ENCODE measurements at places on chromosomes 5 and 9. TPM values are rescaled to one million over a fixed set of nuclear protein-coding genes. Genes with fewer than 3 reads are reported as not detected.

Gene PFN3
- polyA plus RNA-seq = not detected

Gene PROB1
- polyA plus RNA-seq = 0.89 TPM

Gene GFI1B
- 0.11 TPM for polyA plus RNA-seq

Gene CDC20B
- polyA plus RNA-seq = 0.06 TPM

Gene CMYA5
- 0.88 TPM for polyA plus RNA-seq

Gene LCN12
- 2.1 TPM for polyA plus RNA-seq

Gene KLHL3
- polyA plus RNA-seq = 7.4 TPM

Gene CCDC180
- 2.6 TPM for polyA plus RNA-seq

Gene KIF12
- 5.2 TPM for polyA plus RNA-seq

Gene TRPM6
- polyA plus RNA-seq = 0.57 TPM

Gene PCDHGB1
- 1.3 TPM for polyA plus RNA-seq

Gene CORO2A
- polyA plus RNA-seq = 15.3 TPM

GRCh38 chr5:161535762-161536161 lies 10.8 kb downstream of the GABRB2 start:
- H3K4me3 ChIP-seq = no peak overlapping the region
- H3K4me1 ChIP-seq = no peaks in the 10 kb centered on the region
- DNase-seq = no peak
- no peaks in the 10 kb centered on the region for H3K36me3 ChIP-seq
- H3K27me3 ChIP-seq = no peaks in the 10 kb centered on the region

GRCh38 chr5:112923148-112923917 lies 1.3 kb upstream of the REEP5 start:
- H3K36me3 ChIP-seq = no peaks in the 10 kb centered on the region
- H3K4me1 ChIP-seq = no peaks in the 10 kb centered on the region
- no peak for DNase-seq
- no peaks in the 10 kb centered on the region for H3K27me3 ChIP-seq

DNA sequence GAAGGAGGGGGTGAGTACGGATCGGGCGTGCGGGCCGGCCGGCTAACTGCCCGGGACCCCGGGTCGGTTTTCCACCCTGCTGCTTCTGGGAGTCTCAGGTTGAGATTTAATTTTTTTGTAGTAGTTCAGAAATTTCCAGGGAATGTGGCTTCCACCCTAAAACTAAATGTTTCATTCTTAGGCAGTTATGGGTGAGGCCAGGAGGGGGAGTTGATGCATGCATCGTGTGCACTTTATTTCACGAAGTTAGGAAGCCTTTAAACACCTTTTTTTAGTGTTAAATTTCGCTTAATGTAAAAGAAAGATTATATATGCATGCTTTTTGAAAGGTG lies 905 bp downstream of the CDK9 start:
- no peaks in the 10 kb centered on the region for H3K27me3 ChIP-seq
- H3K36me3 ChIP-seq = peaks cover 38% of the 10 kb centered on the region
- peak overlapping the region; percentile 45 for H3K27ac ChIP-seq

DNA sequence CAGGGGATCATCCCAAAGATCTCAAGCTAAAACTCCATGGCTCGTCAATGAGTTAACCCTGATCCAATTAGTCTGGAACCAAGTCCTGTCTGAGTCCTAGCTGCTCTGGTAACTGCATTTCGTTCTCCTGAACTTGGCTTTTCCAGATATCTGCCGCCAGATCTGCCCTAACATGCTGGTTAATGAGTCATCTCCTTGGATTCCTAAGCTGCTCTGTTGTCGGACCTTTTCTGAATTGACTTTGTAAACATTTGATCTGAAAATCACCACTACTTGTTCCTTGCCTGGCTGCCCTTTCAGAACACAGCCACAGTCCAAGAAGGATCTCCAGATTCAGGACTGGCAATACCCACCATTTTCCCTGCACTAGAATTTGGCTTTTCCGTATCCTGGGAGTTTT lies 473.0 kb downstream of the ZSWIM6 start:
- no peak overlapping the region for H3K27ac ChIP-seq
- H3K27me3 ChIP-seq = no peaks in the 10 kb centered on the region
- no peaks in the 10 kb centered on the region for H3K4me1 ChIP-seq
- no peaks in the 10 kb centered on the region for H3K36me3 ChIP-seq
- no peak overlapping the region for H3K4me3 ChIP-seq

DNA sequence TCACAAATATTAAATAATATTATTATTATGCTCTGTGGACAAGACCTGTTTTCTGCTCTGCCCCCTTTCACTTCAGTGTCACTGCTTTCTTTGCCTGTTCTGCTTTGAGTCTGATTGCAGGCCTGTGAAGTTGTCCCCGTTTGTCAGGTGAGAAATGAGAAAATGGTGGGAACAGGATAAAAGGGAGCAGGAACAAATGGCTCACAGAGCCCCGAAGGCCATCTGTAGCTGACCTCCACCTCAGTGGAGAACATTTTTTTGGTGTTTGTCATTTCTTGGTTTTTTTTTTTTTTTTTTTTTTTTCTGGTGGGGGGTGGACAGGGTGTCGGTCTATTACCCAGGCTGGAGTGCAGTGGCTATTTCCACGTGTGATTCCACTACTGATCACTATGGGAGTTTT lies 13.2 kb upstream of the S100Z start:
- no peak for DNase-seq
- H3K4me3 ChIP-seq = no peak overlapping the region
- H3K4me1 ChIP-seq = no peaks in the 10 kb centered on the region
- no peaks in the 10 kb centered on the region for H3K27me3 ChIP-seq

DNA sequence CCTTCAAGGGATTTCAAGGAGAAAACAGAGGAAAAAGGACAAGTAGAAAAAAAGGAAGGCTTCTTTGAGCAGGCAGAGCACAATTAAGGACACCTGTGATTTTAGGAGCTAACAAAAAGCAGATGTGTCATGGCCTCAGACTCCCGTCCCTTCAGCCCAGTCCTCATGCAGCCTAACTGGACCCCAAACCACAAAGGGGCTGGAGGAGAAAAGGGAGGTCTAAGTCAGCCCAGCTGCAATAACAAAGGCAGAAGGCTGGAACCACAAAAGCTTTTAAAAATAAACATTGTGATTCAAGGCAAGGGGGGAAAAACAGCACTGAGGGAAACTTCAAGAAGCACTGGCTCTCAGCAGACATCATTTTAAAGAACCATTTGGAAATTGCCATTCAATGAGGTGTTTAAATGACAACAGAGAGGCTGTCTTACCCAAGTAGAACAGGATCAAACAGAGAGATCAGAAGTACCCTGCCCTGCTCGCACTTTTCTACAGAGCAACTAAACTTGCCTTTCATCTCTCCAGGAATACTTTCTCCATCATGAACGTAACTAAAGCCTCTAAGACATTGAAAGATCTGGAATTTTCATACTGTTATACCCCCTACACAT lies 89.3 kb downstream of the SEMA5A start:
- no peak for DNase-seq
- H3K4me1 ChIP-seq = peaks cover 7% of the 10 kb centered on the region
- no peak overlapping the region for H3K4me3 ChIP-seq
- H3K27ac ChIP-seq = peak overlapping the region; percentile 45

- DNase-seq = peak; percentile 25
- no peaks in the 10 kb centered on the region for H3K27me3 ChIP-seq
- no peaks in the 10 kb centered on the region for H3K36me3 ChIP-seq
- no peak overlapping the region for H3K4me3 ChIP-seq
Measured at GRCh38 chr5:143279698-143280097, 123.8 kb downstream of the NR3C1 start.

- H3K4me1 ChIP-seq = no peaks in the 10 kb centered on the region
- no peaks in the 10 kb centered on the region for H3K27me3 ChIP-seq
- H3K4me3 ChIP-seq = no peak overlapping the region
- no peak overlapping the region for H3K27ac ChIP-seq
- no peak for DNase-seq
Measured at GRCh38 chr5:130875656-130876055, 289.4 kb downstream of the HINT1 start.

GRCh38 chr9:27176971-27177370 lies 67.9 kb downstream of the TEK start:
- no peaks in the 10 kb centered on the region for H3K27me3 ChIP-seq
- DNase-seq = no peak
- H3K27ac ChIP-seq = no peak overlapping the region
- H3K4me3 ChIP-seq = no peak overlapping the region

GRCh38 chr5:59745415-59745863 lies 148.1 kb downstream of the PDE4D start:
- no peaks in the 10 kb centered on the region for H3K36me3 ChIP-seq
- no peak overlapping the region for H3K27ac ChIP-seq
- H3K4me3 ChIP-seq = no peak overlapping the region
- DNase-seq = no peak
- H3K4me1 ChIP-seq = no peaks in the 10 kb centered on the region

GRCh38 chr9:135296735-135297455 lies 182.7 kb upstream of the PPP1R26 start:
- H3K4me1 ChIP-seq = peaks cover 15% of the 10 kb centered on the region
- DNase-seq = no peak
- H3K4me3 ChIP-seq = no peak overlapping the region

GRCh38 chr5:93304456-93305250 lies 276.4 kb downstream of the NR2F1-AS1 start:
- no peaks in the 10 kb centered on the region for H3K27me3 ChIP-seq
- H3K36me3 ChIP-seq = no peaks in the 10 kb centered on the region
- H3K27ac ChIP-seq = no peak overlapping the region
- H3K4me3 ChIP-seq = no peak overlapping the region

GRCh38 chr5:56827049-56827448 lies 11.7 kb downstream of the MAP3K1 start:
- no peak overlapping the region for H3K4me3 ChIP-seq
- no peak for DNase-seq
- no peak overlapping the region for H3K27ac ChIP-seq
- no peaks in the 10 kb centered on the region for H3K27me3 ChIP-seq
- no peaks in the 10 kb centered on the region for H3K36me3 ChIP-seq
